ENCODE measurements at places on chromosomes 7 and 10.

- DNase-seq: no peak
Observed at GRCh38 chr10:75977139-75977538, 545.7 kb downstream of the LRMDA start.

DNA sequence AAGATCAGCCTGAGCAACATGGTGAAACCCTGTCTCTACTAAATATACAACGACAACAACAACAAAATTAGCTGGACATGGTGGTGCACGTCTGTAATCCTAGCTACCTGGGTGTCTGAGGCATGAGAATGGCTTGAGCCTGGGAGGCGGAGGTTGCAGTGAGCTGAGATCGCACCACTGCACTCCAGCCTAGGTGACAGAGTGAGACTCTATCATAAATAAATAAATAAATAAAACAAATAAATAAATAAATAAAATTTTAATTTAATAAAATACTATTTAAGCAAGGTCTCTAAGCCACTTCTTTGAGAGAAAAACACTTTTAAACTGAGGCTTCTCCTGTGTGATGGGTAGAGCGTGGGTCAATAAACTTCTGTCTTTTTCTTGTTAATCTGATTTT lies 38.3 kb downstream of the MICU1 start:
- no peak for DNase-seq

GRCh38 chr10:4312051-4312835 lies 513.8 kb upstream of the AKR1E2 start:
- DNase-seq: no peak

DNA sequence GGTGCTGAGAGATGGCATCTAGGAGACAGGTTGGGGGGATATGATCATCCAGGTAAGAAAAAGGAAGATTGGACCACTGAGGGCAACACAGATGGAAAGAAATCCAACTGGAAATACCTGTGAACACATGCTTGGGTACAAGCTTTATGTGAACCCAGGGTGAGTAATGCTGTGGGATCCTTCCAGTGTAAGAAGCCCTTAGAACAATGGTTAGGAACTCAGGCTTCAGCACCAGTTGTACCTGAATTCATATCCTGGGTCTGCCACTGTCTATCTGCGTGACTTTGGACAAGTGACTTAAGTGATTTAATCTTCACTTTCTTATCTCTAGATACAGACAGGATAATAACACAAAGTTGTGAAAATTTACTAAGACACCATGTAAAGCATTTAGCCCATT lies 131.0 kb downstream of the ST7 start:
- DNase-seq: no peak

DNA sequence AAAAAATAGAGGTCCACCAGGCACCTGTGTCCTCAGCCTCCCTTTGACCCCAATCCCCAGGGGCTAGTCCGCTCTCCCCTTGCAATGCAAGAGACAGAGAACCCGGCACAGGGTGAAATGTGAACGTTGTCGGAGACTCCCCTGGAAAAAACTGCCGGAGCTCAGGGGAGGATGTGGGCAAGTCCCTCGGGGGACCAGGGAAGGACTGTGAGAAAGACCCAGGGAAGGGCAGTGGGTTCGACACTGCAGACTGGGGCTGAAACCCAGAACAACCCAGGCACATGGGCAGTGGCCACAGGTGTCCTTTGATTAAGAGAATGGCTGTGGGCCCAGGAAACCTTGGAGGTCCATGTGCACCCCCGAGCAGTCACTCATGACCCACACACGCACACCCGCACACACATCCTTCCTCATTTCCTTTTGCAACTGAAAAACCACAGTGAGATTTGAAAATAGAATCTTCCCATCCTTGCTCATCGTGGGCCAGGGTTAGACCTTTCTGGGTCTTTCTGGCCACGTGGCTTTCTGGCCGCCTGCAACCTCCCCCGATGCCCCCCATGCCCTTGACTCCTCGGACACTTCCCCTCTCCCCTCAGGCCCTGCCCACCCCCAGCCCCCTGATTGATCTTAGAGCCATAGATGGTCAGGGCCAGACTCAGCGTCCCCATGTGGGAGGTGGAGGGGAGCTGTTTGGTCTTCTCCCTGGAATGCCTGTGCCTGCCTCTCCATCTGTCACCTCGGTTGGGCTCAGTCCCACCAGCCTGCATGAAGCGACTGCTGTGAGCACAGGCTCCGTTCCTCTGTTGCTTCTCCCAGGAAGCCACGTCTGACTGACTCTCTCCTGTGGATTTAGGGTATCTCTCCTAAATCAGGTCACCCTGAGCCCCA lies 7.9 kb downstream of the LAT2 start:
- no peak for DNase-seq

DNA sequence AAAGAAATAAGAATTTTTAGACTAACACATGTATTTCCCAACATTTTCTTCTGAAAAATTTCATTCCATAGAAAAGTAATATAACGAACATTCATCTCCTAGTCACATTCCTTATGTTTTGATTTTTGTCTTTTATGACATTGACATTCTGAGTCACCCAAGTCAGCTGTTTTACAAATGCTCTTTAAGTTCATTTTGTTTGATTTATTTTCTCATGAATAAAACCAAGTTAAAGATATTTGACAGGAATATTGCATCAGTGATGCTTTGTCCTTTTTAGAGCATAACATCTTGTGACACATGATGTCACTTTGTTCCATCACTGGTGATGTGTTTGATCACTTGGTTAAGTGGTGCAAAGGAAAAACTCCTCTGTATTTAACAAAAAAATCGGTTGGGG lies 48.4 kb downstream of the HGF start:
- no peak for DNase-seq

GRCh38 chr7:134721171-134721570 lies 58.3 kb upstream of the CALD1 start:
- no peak for DNase-seq

DNA sequence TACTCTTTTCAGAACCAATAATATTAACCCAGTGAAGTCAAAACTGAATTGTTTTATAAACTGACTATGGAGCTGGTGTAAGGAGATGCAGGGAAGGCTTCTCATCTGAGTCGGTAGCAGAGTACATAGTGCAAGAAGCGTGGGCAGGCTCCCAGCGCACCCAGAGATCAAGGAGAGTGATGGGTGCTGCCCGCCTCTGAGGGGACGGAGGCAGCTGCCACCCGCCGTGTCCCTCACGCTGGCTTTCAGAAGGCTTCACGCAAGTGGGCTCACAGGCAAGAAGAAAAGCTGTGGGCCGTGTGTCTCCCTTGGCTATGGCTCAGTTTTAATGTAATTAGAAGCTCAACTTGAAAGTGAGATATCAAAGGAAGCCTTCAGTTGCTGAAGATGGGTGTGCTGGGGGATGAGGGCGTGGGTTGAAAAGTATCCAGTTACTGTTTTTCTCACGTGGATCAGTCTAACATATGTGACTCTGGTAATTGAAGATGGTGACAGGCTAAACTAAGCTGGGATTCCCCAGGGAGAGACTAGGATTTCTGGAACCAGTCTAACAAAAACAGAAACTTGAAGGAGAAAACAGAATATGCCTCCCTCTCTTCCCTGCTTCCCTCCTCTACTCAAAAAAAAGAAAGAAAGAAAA lies 159.9 kb downstream of the MGMT start:
- DNase-seq: no peak

GRCh38 chr7:30915751-30916150 lies 4.1 kb downstream of the AQP1 start:
- DNase-seq: no peak

DNA sequence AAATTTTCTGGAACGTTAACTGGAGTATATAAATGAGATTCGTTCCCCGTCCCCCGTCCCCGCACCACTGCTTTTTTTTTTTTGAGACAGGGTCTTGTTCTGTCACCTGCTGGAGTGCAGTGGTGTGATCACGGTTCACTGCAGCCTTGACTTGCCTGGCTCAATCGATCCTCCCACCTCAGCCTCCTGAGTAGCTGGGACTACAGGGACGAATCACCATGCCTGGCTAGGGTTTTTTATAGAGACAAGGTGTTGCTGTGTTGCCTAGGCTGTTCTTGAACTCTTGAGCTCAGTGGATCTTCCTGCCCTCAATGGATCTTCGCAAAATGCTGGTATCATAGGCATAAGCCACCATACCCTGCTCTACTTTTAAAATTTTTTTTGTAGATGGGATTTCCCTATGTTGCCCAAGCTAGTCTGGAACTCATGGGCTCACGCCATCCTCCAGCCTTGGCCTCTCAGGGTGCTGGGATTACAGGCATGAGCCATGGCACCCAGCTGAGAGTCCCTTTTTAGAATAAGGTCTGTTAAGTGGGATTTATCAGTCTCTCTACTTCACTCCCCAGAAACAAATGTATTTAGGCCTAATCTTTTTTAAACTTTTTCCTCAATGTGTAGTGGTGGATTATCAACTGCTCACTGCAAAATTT lies 122.9 kb downstream of the LYZL1 start:
- DNase-seq: no peak

GRCh38 chr10:127999297-128000129 lies 92.6 kb downstream of the PTPRE start:
- no peak for DNase-seq

- no peak for DNase-seq
Observed at GRCh38 chr10:59585046-59585700, 124.5 kb downstream of the SLC16A9 start.

GRCh38 chr10:106038246-106038645 lies 1126.3 kb downstream of the SORCS1 start:
- no peak for DNase-seq

GRCh38 chr10:865257-865656 lies 66.2 kb downstream of the LARP4B start:
- no peak for DNase-seq

- DNase-seq: no peak
Observed at GRCh38 chr10:82887488-82887887, 1012.5 kb downstream of the NRG3 start.

DNA sequence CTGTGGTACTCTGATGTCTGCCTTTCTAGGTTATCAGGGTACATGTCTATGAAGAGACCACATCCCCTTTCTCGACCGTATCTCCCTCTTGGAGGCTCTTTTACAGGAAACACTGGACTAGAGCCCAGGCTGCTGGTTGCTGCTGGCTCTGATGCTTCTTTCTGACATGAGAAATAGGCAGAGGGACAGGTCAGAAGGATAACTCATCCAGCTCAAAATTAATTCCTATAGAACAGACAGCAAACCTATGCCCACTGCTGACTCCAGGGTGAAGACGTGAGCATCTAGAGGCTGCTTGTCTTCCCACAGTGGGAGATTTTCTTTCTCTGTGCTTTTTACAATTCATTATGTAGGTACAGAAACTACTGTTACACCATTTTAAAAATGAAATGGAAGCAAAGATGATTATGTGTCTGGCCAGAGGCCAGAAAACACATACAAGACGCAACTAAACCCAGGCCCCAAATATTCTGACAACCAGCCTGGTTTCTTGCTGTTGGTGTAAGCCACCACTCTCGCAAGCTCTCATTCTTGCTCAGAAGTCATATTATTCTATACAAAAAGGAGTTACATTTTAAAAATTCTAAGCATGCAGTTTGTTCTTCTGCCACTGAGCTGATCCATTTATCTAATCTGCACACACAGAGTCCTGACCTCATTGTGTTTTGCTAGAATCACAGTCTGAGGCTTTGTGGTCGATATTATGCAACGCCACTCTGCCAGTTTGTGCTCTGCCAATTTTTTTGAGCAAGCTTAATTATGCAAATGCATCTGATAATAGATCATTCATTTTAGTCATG lies 424.3 kb downstream of the KIF20B start:
- DNase-seq: no peak

- no peak for DNase-seq
Observed at GRCh38 chr10:62106929-62107519, 161.6 kb downstream of the RTKN2 start.

DNA sequence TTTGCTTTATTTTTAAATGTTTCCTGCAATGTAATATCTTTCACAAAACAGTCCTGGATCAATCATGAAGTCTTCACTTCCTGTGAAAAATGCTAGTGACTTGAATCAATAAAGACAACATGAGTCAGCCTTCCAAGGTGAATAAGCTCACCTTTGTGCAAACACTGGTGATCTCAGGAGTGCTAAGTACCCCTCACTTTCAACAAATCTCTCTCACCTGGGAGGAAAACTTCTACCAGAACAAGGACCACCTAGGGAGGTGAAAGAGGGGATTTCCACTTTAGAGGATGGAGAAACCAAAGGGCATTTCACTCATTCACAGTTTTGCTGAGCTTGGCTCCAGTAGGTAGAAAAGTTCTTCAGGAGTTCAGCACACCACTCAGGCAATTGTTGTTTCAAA lies 64.8 kb downstream of the CALD1 start:
- no peak for DNase-seq

DNA sequence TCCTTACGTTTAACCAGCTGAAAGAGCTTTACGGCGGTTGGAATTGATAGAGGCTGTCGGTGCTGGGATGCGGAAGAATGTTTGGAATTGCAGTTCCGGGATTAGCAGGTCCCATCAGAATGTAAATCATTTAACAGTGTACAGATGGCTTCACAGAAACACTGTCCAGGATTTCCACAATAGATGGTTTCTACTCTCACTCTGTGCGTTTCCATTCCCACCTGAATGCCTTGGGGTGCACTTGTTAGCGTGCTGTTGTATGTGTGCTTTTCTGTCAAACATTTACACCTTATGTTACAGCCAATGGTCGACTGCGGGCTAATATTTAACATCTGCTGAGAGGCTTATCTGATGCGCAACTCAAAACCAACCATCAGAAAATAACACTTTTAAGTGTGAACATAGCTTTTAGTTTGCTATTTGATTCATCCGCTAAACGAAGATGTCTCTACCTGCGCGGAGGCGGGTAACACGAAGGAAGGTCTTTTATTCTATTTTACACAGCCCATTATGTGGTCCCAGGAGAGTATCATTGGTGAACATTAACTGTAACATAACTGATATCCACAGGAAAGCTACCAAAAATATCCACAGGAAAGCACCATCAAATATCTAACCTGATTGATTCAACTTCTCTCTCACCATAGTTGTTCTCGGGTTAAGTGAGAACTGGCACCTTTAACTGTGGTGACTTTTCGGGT lies 179.0 kb downstream of the PRPF18 start:
- no peak for DNase-seq

DNA sequence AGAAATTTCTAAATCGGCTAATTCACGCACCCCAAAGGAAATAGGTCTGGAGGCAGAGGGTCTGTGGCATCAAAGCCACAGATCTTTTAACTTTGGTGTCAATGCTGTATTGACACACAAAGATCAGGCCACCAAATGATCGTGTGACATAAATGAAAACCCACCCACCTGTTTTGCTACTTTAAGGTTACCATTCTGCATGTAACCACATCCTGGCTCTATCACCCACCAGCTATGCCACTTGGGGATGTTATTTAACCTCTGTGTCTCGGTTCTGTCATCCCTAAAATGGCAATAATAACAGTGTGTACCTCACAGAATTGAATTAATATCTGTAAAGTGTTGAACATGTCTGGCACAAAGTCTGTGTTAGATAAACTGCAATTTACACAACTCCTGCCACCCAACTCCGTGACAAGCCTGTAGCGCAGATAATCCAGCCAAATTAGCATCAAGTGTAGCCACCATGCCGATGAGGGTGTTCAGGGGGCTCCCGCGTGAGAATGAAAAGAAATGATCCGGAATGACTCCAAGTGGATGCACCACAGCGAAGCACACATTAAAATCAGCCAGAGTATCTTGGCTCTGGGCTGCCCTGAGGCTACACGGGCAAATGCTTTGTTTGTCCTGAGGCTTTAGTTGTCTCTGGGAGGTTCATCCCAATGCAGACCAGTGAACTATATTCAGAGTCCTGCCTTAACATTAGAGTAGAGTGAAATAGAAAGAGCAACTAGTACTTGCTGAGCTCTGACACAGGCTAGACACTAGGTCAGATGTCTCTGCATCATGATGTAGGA lies 158.4 kb upstream of the NEBL start:
- no peak for DNase-seq
